ENCODE measurements at places on chromosomes 11 and 22.
A peak's percentile ranks its signal among the peaks of the same experiment; 100 is the strongest.

- H3K4me1 ChIP-seq, result no peaks in the 10 kb centered on the region
- no peak for DNase-seq
- H3K4me3 ChIP-seq, result no peak overlapping the region
- H3K27me3 ChIP-seq, result peaks cover 42% of the 10 kb centered on the region
Measured at GRCh38 chr11:11540157-11540556, 81.6 kb downstream of the GALNT18 start.

- DNase-seq, result peak; percentile 49
- H3K4me1 ChIP-seq, result peaks cover 9% of the 10 kb centered on the region
- H3K27me3 ChIP-seq, result 0 out of 2 replicates have a peak, but pooled peaks cover 6% of the 10 kb centered on the region
- H3K27ac ChIP-seq, result no peak overlapping the region
- H3K4me3 ChIP-seq, result no peak overlapping the region
- no peaks in the 10 kb centered on the region for H3K36me3 ChIP-seq
Measured at GRCh38 chr22:22397292-22397870, 111.2 kb downstream of the ZNF280B start.

GRCh38 chr11:13134066-13134465 is 125.0 kb downstream of the RASSF10 start:
- DNase-seq, result no peak
- H3K36me3 ChIP-seq, result no peaks in the 10 kb centered on the region
- H3K27ac ChIP-seq, result no peak overlapping the region

GRCh38 chr22:36281781-36282327 is 28.9 kb downstream of the APOL1 start:
- no peak for DNase-seq
- peaks cover 21% of the 10 kb centered on the region for H3K36me3 ChIP-seq
- no peaks in the 10 kb centered on the region for H3K27me3 ChIP-seq

GRCh38 chr11:64352995-64353714 is 5.8 kb upstream of the RPS6KA4 start:
- no peaks in the 10 kb centered on the region for H3K36me3 ChIP-seq
- H3K27ac ChIP-seq, result no peak overlapping the region

DNA sequence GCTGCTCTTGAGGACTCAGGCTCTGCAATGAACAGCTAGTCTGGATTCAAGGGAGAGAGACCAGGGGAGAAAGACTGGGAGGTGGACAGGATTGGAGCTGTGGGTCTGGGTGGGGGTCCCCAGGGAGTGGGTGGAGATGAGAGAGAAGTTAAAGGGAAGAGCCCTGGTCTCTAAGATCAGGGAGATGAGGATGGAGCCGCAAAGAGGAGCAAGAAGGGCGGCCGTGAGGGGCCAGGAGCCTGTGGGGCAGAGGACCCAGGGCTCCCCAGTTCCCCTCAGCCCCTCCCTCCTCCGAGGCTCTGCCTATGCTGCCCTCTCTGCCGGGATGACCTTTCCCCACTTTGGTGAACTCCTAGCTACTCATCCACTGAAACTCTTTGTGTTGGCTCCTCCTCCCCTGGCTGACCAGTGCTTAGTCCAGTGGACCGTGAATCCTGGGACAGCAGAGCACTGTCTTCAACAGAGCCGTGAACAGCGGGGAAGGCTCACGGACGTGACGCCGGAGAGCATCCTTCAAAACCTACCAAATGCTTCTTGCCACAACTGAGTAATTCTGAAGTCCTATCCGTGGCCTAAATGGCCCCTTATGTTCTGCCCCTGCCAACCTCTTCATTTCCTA is 16.4 kb upstream of the RFPL3 start:
- H3K4me1 ChIP-seq, result no peaks in the 10 kb centered on the region
- H3K4me3 ChIP-seq, result no peak overlapping the region
- H3K27ac ChIP-seq, result no peak overlapping the region
- H3K27me3 ChIP-seq, result peaks cover 98% of the 10 kb centered on the region

- H3K4me3 ChIP-seq, result peak overlapping the region; percentile 94
- H3K36me3 ChIP-seq, result no peaks in the 10 kb centered on the region
- H3K4me1 ChIP-seq, result peaks cover 21% of the 10 kb centered on the region
- no peaks in the 10 kb centered on the region for H3K27me3 ChIP-seq
- H3K27ac ChIP-seq, result no peak overlapping the region
Measured at GRCh38 chr22:46764140-46764680, 1.8 kb downstream of the TBC1D22A start.

GRCh38 chr11:11414996-11415395 is 61.9 kb upstream of the CSNK2A3 start:
- H3K27me3 ChIP-seq, result peaks cover 39% of the 10 kb centered on the region
- no peak overlapping the region for H3K27ac ChIP-seq
- no peak for DNase-seq
- no peaks in the 10 kb centered on the region for H3K36me3 ChIP-seq
- H3K4me1 ChIP-seq, result no peaks in the 10 kb centered on the region

DNA sequence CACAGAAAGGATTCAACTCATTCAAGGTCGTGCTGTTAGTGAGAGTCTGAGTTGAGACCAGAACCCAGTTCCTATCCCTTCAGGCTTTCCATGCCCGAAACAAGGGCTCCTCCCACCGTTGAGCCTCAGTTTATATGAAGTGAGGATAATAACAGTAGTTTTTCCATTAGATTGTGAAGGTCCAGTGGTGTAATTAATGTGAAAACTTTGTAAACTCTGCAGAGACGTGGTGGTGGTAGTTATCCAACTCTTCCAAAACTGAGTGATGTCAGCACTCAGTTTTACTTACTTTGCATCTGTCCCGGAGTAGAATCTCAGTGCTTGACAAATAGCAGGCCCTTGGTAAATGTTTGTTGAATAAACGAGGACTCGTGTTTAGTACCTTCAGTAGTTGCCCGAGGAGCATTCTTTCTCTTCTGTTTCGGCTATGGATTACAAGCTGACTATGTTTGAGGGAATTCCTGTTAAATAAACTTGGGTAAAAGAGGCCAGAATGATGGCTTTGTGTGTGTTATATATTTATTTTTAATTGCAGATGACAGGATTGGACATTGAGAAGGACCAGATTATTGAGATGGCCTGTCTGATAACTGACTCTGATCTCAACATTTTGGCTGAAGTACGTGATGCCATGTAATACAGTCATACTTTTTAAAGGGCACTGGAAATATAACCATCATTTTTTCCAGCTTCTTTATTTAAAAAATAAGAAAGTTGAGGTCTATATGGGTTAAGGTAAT is 1.0 kb downstream of the REXO2 start:
- peaks cover 33% of the 10 kb centered on the region for H3K4me1 ChIP-seq
- H3K36me3 ChIP-seq, result peaks cover 30% of the 10 kb centered on the region

GRCh38 chr11:108871152-108871551 is 206.3 kb downstream of the DDX10 start:
- no peak overlapping the region for H3K27ac ChIP-seq
- H3K36me3 ChIP-seq, result no peaks in the 10 kb centered on the region
- H3K27me3 ChIP-seq, result no peaks in the 10 kb centered on the region
- no peaks in the 10 kb centered on the region for H3K4me1 ChIP-seq
- DNase-seq, result no peak

DNA sequence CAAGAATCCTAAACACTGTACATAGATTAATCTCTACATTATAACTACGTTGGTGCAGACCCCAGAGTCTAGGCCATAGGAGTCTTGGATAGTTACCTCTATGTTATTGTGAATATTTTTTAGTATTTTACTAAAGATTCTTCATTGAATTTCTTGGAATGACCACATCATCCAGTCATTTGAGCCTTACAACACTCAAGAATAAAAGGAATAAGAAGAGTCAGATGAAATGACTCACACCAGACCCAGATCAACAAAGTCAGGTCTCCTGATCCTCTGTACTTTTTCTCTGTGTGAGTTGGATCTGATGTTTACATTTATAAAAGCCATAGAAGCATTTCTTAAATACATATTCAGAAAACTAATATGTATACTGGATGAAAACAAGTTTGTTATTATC is 179.2 kb upstream of the ARHGAP20 start:
- no peaks in the 10 kb centered on the region for H3K27me3 ChIP-seq
- no peaks in the 10 kb centered on the region for H3K4me1 ChIP-seq
- no peak overlapping the region for H3K27ac ChIP-seq
- no peaks in the 10 kb centered on the region for H3K36me3 ChIP-seq

GRCh38 chr22:33656808-33657628 is 263.3 kb downstream of the LARGE1 start:
- DNase-seq, result no peak
- no peak overlapping the region for H3K27ac ChIP-seq
- no peaks in the 10 kb centered on the region for H3K4me1 ChIP-seq
- no peaks in the 10 kb centered on the region for H3K27me3 ChIP-seq
- H3K4me3 ChIP-seq, result no peak overlapping the region

GRCh38 chr11:115378557-115378956 is 125.7 kb downstream of the CADM1 start:
- H3K27ac ChIP-seq, result no peak overlapping the region
- H3K27me3 ChIP-seq, result no peaks in the 10 kb centered on the region
- no peak for DNase-seq
- H3K4me3 ChIP-seq, result no peak overlapping the region
- no peaks in the 10 kb centered on the region for H3K36me3 ChIP-seq
- H3K4me1 ChIP-seq, result no peaks in the 10 kb centered on the region

DNA sequence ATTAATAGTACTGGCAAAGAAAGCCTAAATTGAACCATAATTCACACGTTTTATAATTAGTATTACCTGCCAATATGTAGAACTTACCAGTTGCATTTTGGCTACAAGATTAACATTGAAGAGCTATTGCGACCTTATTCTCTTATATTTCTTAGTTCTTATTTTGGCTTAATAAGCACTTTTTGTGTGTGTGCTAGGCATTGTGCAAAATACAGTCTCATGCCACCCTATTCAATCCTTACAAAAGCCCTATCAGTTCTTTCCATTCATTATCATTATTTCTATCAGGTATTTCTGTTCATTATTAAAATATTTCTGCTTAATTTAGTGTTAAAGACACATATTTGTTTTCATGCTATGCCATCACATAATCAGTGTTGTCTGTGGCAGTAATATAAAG is 41.2 kb downstream of the MAML2 start:
- peaks cover 51% of the 10 kb centered on the region for H3K4me1 ChIP-seq
- H3K27ac ChIP-seq, result no peak overlapping the region
- no peak for DNase-seq

- H3K4me1 ChIP-seq, result peaks cover 25% of the 10 kb centered on the region
- peaks cover 4% of the 10 kb centered on the region for H3K36me3 ChIP-seq
- H3K4me3 ChIP-seq, result peak within 1 kb of the TSS; percentile 90
- no peak for DNase-seq
- peak within 1 kb of the TSS; percentile 40 for H3K27ac ChIP-seq
- H3K27me3 ChIP-seq, result no peaks in the 10 kb centered on the region
Measured at GRCh38 chr22:49827853-49828598, at the start of gene BRD1. BRD1 (minus strand) TSS chr22:49827873; CDS start chr22:49824317, 3,556 bp downstream.

- no peak overlapping the region for H3K27ac ChIP-seq
- peaks cover 26% of the 10 kb centered on the region for H3K36me3 ChIP-seq
- H3K4me3 ChIP-seq, result no peak overlapping the region
- DNase-seq, result peak; percentile 84
- peaks cover 56% of the 10 kb centered on the region for H3K4me1 ChIP-seq
Measured at GRCh38 chr11:96050435-96051182, 126.7 kb upstream of the MTMR2 start.

DNA sequence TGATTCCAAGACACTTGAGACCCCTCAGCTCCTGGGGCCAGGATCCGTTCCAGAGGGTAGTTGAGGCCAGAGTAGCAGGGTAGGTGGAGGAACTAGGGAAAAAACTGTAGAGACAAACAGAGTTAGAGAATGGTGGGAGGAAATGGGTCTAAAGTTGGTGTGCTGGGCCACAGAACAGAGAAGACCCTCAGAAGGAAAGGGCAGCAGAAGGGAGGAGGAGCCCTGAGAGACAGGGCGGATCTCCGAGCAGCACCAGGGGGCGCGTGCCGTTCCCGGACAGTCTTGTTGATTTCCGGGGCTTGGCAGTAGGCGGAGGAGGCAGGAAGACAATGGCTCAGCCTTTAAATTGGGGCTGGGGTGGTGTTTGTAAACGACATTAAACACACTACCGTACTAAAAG is 2.4 kb upstream of the CECR2 start:
- H3K27me3 ChIP-seq, result peaks cover 42% of the 10 kb centered on the region
- H3K4me1 ChIP-seq, result no peaks in the 10 kb centered on the region
- DNase-seq, result no peak
- no peaks in the 10 kb centered on the region for H3K36me3 ChIP-seq
- no peak overlapping the region for H3K4me3 ChIP-seq

DNA sequence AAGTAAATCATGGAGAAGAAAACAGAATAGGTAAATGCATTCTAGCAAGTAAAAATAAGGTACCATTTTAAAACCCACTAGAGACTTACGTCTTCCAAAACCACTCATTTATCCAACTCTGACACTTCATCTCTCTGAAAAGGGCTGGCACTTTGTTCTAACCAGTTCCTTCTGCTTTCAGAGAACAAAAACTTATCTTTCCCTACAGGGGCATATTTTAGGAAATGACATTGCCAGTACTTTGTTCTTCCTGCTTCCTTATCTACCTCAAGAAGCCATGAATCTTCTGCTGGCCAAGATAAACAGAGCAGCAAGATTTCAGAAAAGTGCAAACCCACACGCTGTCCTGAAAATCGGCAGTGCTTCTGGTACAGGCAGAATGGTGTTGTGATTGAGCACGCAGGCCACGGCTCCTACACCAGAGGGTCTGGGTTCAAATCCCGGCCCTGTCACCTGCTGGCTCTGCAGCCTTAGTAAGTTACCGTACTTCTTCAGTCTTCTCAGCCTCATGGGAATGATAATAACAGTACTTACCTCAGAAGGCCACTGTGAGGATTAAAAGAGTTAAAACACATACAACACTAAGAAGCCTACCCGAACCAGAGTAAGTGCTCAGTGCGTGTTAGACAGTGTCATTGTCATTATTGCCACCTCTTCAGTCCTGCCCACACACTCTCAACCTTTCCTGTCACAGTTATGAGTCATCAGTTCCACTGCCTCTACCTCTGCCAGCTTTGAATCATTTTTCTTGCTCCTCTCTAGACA is 11.0 kb downstream of the MPZL3 start:
- H3K36me3 ChIP-seq, result no peaks in the 10 kb centered on the region
- peak overlapping the region; percentile 35 for H3K4me3 ChIP-seq
- peaks cover 54% of the 10 kb centered on the region for H3K4me1 ChIP-seq

DNA sequence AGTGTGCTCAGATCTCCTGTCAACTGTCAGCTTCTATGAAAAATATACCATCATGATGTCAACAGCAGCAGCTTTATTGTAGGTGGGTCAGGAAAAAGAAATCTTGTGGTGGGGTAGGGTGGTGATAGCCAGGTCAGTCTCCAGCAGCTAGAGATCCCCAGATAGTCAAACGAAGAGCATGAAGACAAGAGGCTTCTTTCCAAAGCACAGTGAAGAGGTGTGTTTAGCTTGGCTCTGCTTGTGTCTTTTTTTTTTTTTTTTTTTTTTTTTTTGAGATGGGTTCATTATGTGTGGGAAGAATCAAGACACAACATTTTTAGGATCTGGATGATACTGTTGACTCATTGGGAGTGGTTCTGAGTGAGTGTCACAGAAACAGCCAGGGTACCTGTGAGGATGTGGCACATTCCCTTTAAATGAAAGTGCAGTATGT is 1075.5 kb downstream of the NTM start:
- H3K27ac ChIP-seq, result no peak overlapping the region
- H3K27me3 ChIP-seq, result no peaks in the 10 kb centered on the region
- no peak for DNase-seq
- H3K4me1 ChIP-seq, result no peaks in the 10 kb centered on the region

- H3K36me3 ChIP-seq, result no peaks in the 10 kb centered on the region
- no peak overlapping the region for H3K4me3 ChIP-seq
- no peak for DNase-seq
- H3K27ac ChIP-seq, result no peak overlapping the region
- no peaks in the 10 kb centered on the region for H3K27me3 ChIP-seq
Measured at GRCh38 chr11:13174090-13174489, 103.5 kb upstream of the BMAL1 start.

GRCh38 chr11:16126362-16126761 is 230.0 kb downstream of the SOX6 start:
- no peak for DNase-seq
- H3K4me1 ChIP-seq, result no peaks in the 10 kb centered on the region
- H3K27ac ChIP-seq, result no peak overlapping the region
- no peak overlapping the region for H3K4me3 ChIP-seq
- no peaks in the 10 kb centered on the region for H3K36me3 ChIP-seq

GRCh38 chr11:105861225-105861624 is 160.8 kb downstream of the MSANTD4 start:
- DNase-seq, result no peak
- no peak overlapping the region for H3K4me3 ChIP-seq
- no peaks in the 10 kb centered on the region for H3K27me3 ChIP-seq
- H3K4me1 ChIP-seq, result no peaks in the 10 kb centered on the region

Data from PC-9 (cell line).